ENCODE measurements at places on chromosomes 5 and 9. TPM values are rescaled to one million over a fixed set of nuclear protein-coding genes. Genes with fewer than 3 reads are reported as not detected.

GRCh38 chr9:71839668-71840067 is 71.3 kb downstream of the ABHD17B start:
- DNase-seq = no peak

DMRTA1 gene
- 6.0 TPM for total RNA-seq

DNA sequence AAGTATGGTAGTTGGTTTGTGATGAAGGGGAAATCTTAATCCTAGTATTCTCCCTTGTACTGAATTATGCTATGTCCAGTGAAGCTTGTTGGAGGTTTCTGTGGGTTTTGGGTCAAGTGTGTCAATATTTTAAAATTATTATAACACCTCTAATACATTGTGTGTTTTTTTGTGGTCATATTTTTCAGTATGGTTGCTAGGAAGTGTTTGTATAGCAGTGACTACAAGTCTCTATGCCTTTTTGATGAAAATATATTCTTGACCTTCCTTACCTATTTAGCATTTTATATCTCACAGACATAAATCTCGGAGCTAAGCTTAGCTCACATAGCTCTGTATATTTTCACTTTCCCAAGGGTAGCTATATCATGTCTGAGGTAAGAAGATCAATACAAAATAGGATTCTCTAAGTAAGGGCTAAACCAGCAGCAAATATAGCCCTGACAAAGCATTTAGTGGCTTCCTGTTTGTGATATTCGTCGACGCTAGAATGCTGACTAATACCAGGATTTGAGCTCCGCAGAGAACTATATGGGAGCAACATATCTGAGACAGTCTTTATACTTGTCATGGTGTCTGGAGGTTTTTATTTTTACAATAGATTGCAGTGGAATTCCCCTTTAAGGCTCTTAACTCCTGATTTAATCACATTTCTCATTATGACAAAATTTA is 82.3 kb downstream of the MACIR start:
- no peak for DNase-seq

DNA sequence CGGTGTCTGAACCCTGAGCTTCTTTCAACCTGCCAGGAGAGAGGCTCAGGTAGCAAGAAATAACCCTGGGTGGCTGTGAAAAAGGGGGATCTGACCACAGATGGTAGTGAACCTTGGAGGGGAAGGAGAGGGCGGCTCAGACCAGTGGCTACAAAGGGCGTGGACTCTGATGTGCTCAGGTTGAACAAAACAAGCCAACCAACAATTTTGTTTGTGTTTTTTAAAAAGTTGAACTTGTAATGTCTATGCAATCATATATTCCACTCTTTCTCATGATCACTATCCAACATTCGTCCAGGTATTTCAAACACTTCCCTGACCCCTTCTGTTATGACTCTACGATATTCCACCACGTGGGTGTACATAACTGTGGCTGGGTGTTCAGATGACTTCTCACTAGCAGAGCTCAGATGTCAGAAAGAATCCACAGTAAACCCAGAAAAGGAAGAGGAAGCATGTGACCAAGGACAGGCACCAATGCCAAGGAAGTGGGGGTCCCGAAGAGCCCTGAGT is 20.0 kb downstream of the PTPN3 start:
- DNase-seq = no peak

- no peak for DNase-seq
These were observed 3.4 kb upstream of the ESM1 start for GRCh38 chr5:54988817-54989216.

DNA sequence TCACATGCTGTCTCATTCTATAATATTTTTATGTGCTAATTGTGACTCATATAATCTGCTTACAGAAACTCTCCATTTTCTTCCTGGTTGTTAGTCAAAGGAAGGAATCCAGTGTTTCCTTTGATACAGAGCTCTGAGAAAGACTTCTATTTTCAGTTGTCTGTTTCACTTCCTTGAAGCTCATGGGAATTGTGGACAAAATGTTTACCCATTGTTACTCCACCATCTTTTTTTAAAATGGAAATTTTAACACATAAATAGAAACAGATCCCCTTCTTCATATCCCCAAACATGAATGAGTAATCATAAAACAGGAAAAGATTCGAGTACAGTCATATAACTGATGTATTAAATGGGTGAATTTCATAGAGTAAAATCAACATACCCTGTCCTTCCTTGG is 42.0 kb upstream of the KCNN2 start:
- DNase-seq = no peak

SLC36A3 gene
- not detected for total RNA-seq

GRCh38 chr5:172724242-172725183 is 46.5 kb downstream of the DUSP1 start:
- no peak for DNase-seq

SPEF2 gene
- total RNA-seq = 10.9 TPM

DNA sequence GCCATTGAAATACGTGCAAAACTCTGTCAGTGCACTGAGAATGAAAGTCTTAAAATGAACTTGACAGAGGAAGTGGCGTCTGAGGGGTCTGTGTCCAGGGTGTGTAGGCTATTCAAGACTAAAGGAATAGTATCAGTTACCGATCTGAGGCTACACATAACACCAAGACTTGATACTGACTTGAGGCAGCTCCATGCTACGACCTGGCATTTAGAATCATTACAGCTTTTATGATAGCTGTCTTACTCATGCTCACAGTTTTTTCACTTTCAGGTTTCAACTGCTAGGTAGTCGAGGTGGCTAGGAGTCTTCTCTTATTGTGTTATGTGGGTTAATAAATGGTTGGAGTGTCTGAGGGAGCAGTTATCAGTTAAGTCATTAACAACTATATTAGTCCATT is 92.8 kb upstream of the SLCO6A1 start:
- DNase-seq = no peak

DRD1 gene
- total RNA-seq = not detected

SYNPO gene
- total RNA-seq = 1.1 TPM

KLF9 gene
- total RNA-seq = 0.35 TPM

GRCh38 chr5:17895288-17896033 is 261.2 kb downstream of the TAF11L14 start:
- DNase-seq = no peak

DNA sequence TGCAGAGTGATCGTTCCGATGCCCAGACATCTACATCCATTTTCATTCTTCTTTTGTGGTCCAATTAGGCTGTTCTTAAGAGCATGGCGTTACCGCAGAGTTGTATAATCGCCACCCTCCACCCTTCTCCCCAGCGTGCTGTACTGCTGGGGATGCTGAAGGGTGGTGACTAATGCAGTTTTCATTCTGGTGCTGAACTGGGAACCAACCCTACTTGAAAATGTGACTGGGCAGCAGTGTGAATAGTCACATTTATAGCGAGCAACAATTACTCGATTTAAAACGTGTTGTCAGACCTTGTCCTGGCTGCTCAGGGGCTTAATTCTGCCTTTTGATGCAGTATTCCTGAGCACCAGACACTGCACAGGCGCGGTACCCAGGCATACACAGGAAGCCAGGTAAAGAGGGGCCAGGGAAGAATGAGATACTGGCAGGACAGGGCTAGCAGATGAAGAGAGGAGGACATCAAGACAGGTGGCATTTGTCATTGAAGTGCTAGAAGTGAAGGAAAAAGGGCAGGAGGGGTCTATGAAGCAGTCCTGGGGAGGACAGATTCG is 719 bp upstream of the ISCA1 start:
- no peak for DNase-seq

GRCh38 chr5:89187883-89188465 is 305.0 kb upstream of the MEF2C start:
- no peak for DNase-seq

DNA sequence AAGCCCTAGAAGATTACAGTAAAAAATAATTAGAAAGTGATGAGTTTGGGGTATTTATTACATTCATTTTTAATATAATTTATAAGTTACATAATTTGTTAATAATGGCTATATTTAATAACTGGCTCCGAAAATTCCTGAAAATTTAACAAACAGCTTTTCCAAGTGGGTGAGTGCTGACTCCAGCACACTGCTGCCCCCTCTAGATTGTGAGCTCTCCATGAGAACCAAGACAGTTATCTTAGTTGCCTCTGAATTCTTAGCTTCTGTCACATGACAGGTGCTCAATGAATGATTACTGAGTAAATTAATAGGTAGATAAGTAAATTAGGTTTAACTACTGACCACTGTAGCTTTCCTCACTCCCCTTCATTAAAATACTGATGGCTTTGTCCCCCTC is 7.8 kb downstream of the KLHL3 start:
- DNase-seq = no peak

DNA sequence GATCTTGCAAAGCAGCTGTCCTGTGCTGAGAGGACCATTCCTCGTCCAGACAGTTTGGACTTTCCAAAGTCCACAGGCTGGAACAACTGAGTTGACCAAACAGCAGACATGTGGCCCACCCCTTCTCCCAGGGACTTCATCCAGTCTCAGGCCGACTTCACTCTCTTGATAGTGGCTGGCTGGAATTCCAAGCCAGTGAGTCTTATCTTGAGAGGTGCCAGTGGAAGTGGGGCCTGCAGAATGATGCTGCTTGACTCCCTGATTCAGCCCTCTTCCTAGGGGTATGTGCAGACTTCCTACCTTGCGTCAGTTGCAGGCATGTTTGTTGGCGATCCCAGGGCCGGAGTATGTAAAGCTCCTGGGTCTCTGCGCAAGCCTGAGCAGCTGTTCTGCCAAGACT is 131.4 kb upstream of the TSLP start:
- no peak for DNase-seq

NIM1K gene
- total RNA-seq = not detected

GRCh38 chr5:57277085-57277484 is 103.2 kb downstream of the GPBP1 start:
- DNase-seq = peak; percentile 8

SLC45A2 gene
- not detected for total RNA-seq

DNA sequence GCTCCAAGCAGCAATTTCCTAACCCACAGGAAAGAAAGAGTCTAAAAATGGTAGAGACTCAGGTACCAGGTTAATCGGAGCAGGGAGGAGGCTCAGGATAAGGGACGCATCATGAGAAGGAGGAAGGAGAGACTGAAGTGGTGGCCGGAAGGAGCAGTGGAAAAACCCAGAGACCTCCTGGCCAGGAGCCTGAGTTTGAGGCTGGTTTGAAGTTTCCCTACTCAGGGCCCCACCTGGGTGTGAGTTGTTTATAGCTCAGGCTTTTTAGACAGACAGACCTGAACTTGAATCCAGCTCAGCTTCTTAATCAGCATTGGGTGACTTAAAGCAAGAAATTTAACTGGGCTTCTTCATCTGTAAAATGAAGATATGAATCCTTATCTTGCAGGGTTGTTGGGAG is 11.9 kb upstream of the AQP7 start:
- DNase-seq = no peak

DNA sequence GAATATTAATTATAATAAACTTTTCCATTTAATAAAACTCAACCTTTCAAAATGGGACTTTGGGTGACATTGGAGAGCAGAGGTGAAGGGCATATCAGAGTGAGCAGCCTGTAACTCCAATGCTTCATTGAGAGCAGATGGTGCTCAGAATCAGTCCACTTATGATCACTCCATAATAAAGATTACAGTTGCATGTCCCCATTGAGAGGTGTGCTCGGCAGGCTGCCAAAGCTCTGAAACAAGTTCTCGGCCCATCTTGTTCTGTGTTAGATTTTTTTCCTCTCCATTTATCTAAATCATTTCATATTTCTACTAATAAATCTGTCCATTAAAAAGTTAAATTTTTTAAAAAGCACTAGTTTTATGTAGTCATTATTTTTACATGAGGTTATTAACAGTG is 1786.4 kb upstream of the WWC1 start:
- DNase-seq = no peak

DNA sequence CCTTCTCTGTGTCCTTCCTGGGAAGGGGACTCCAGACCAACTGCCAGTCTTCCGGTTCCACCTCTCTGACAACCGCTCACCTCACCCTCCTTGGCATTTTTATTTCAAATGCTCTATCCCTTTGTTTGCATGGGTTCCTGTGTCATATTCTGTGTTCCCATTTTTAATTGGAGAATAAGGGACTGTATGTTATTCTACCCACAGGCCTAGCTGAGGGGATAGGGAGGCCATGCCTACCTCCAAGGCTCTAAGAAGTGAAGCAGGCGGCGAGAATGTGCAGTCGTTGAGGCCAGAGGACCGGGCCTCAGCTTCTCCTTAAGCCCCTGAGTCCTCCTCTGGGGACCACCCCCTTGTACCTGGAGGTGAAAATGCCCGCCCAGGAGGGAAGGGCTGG is 936 bp upstream of the WDR5 start:
- no peak for DNase-seq

DNA sequence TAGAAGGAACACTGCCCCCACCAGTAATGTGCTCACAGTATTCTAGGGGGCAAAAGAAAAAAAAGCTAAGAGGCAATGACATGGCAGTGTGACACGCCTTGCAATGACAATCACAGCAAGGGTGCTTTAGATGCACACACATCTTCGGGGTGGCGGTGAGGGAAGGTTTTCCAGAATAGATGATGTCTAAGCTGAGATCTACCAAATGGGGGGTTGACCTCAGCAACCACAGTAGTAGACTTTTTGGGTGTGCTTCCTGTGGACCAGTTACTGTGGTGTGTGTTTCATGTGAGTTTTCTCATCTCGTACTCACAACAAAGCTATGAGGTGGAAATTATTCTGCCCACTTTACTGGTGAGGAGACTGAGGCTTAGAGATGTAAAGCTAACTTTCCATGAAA is 10.2 kb upstream of the IL12B start:
- no peak for DNase-seq

DNA sequence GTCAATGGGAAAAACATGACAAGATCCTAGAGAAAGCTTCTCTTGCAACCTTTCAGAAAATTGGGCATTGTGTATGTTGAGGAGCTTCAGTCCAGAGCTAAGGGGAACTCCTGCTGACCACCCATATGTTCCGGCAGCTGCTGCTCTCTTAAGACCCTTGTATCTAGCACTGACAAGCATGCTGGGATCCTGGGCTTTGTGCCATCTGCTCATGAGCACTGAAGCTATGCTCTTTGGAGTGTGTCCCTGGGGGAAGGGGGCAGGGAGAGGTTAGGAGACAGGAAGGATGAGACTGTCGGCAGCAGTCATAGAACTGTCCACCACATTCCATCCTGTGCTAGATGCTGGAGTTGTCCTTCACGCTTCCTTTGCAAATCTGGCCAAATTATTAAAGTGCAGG is 109.3 kb downstream of the JAKMIP2 start:
- no peak for DNase-seq

Data from Caki2 (cell line).